ENCODE measurements at places on chromosomes 11 and 22.

DNA sequence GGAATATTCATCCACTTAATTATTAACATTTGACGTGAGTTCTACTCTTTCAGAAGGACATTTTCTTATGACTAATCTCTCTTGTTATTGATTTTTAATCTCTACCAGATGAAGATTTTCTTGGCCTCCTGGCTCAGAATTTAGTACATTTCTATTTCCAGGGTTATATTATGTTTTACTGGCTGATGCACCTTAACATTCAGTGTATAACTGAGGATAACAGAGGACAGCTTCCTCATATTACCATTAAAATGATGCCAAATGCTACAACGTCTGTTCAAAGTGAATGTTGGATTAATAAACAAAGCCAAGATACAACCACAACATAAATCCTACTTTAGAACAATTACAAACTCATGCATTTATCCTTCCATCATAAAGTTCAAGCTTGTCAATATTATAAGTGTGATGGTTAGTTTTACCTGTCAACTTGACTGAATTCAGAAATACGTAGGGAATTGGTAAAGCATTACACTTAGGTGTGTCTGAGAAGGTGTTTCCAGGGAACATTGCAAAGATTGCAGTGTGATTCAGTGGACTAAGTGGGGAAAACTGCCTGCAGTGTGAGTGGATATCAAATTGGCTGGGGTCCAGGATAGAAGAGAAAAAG is 485.2 kb downstream of the LRRC4C start:
- no peak for DNase-seq

DNA sequence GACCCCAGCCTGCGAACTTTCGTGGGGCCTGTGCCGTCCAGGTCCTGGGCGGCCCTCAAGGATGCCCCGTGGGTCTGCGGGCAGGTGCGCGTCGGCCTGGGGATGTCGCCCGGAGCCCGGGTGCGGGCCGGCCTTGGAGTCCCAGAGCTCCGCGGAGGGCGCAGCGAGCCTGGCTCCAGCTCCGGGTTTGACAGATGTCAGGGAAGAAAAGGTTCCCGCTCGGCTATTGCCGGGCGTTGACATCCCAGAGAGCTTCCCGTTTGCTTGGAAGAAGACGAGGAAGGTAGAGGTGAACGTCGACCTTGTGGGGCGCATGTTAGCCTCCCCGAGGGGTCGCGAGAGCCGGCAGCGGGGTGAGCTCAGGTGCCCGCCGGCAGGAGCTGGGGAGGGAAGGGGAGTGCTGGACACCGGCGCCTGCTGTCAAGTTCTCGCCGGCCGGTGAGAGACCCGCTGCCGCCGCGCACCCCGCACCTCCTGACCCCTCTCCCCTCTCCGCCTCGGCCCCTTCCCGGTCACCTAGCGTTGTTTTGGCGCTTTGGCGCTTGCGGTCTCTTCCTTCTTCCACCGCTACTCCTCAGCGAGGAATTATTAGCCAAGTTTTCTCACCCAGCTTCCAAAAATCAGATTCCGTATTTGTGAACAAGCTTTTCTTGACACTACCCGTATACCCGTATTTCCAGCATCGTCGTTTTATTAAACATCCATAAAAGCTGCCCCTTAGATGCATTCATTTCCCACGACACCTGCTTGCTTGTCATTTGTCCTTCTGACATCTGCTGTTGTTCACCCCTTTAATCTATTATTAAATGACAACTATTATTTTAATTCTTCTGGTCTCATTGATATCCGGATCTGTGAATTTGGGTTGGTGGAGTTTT is 1.3 kb downstream of the BMAL1 start:
- no peak for DNase-seq

GRCh38 chr11:133156986-133157745 is 375.1 kb downstream of the OPCML start:
- DNase-seq, result no peak

GRCh38 chr11:19646308-19646707 is 66.3 kb upstream of the NAV2 start:
- peak; percentile 56 for DNase-seq

GRCh38 chr22:45124176-45124847 is 39.4 kb upstream of the NUP50 start:
- DNase-seq, result no peak

DNA sequence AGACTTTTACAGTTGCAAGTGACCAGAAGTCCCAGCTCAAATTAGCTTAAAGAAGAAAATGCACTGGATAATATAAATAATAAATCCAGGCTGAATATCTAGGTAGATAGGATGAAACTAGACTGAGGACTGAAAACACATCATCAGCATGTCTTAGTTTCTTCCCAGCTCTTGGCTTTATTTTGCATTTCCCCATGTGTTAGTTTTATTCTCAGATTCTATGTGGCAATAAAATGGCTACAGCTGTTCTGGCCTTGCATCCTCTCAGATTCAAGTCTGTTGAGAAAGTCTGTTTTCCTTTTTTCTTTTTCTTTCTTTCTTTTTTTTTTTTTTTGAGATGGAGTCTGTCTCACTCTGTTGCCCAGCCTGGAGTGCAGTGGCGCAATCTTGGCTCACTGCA is 22.6 kb upstream of the CAT start:
- DNase-seq, result no peak

DNA sequence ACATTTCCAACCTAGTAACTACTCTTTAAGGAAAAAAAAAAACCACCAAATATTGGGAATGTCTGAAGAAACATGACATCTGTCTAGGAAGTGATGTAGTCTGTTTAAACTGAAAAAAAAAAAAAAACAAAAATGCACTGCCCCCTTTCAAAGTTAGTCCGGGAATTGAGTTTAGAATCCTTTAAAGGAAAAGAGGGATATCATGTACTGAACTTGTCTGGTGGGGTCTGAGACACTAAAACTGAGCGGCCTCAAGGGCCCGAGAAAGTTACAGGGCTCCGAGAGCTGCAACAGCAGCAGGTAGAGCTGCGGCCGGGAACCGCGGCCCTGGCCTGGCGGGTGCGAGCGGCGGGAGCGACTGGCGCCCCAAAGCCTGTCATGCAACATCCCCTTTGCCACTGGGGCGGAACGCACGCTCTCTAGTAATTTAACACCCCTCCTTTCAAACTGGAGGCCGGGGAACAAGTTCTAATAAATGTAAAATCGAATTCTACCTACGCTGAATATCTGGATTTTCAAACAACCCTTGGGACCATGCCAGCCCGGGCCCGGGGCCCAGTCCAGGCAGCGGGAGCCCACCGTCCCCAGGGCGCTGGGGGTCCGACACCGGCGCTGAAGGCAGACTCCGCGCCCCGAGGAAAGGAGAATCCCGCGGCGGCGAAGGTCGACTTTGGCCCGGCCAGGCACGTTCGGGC is 736 bp downstream of the RDX start:
- peak; percentile 53 for DNase-seq

GRCh38 chr22:17233348-17234043 is 14.3 kb upstream of the ADA2 start:
- DNase-seq, result no peak

- DNase-seq, result no peak
Measured at GRCh38 chr11:102302241-102302640, 15.0 kb upstream of the BIRC3 start.

- DNase-seq, result peak; percentile 54
Measured at GRCh38 chr11:76669901-76670484, 554 bp downstream of the LRRC32 start.
